Heart left ventricle (tissue), 16 donors: ENCODE measurements at places on chromosomes 2 and 18. TPM values are rescaled to one million over a fixed set of nuclear protein-coding genes. Genes with fewer than 3 reads are reported as not detected.
A peak's percentile ranks its signal among the peaks of the same experiment; 100 is the strongest.

The GPR39 gene
- total RNA-seq, result not detected

The CLEC4F gene
- total RNA-seq, result 0.27 TPM

The WBP1 gene
- total RNA-seq, result 42.4 TPM

The NTSR2 gene
- total RNA-seq, result not detected

The ACP1 gene
- 73.3 TPM for total RNA-seq

The ATP6V1B1 gene
- total RNA-seq, result 0.16 TPM

The DOK1 gene
- 11.6 TPM for total RNA-seq

GRCh38 chr2:165601065-165601830, 131.8 kb downstream of the CSRNP3 start:
- peaks cover 3% of the 10 kb centered on the region for H3K36me3 ChIP-seq
- no peak for DNase-seq
- no peak overlapping the region for H3K27ac ChIP-seq
- no peak overlapping the region for H3K4me3 ChIP-seq

DNA sequence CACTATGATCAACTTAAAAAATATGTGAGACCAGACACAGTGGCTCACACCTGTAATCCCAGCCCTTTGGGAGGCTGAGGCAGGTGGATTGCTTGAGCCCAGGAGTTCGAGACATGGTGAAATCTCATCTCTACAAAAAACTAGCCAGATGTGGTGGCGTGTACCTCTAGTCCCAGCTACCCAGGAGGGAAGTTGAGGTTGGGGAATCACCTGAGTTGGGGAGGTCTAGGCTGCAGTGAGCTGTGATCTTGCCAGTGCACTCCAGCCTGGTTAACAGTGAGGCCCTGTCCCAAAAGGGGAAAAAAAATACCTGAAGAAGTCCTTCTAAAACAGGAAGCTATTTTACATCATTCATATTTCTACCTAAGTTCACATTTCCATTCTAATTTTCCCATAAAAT, 144.0 kb downstream of the EML6 start:
- H3K27me3 ChIP-seq, result no peaks in the 10 kb centered on the region
- H3K4me1 ChIP-seq, result no peaks in the 10 kb centered on the region
- DNase-seq, result no peak
- H3K36me3 ChIP-seq, result no peaks in the 10 kb centered on the region
- H3K27ac ChIP-seq, result no peak overlapping the region
- no peak overlapping the region for H3K4me3 ChIP-seq

GRCh38 chr2:198187841-198188240, 383.4 kb downstream of the PLCL1 start:
- no peak overlapping the region for H3K27ac ChIP-seq
- H3K4me3 ChIP-seq, result no peak overlapping the region
- no peaks in the 10 kb centered on the region for H3K36me3 ChIP-seq

DNA sequence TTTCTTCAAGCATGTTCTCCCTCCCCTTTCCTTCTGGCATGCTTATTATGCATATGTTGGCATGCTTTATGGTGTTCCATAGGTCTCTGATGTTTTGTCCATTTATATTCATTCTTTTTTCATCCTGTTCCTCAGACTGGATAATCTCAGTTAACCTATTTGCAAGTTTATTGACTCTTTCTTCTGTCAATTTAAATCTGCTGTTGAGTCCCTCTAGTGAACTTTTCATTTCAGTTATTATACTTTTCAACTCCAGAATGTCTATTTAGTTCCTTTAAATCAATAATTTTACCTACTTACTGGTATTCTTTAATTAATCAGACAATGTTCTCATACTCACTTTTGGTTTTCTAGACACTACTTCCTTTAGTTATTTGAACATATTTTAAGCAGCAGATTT, 101.2 kb downstream of the GALNT14 start:
- H3K4me3 ChIP-seq, result no peak overlapping the region
- H3K27ac ChIP-seq, result no peak overlapping the region
- no peaks in the 10 kb centered on the region for H3K27me3 ChIP-seq
- H3K36me3 ChIP-seq, result no peaks in the 10 kb centered on the region
- DNase-seq, result no peak
- peaks cover 5% of the 10 kb centered on the region for H3K4me1 ChIP-seq

DNA sequence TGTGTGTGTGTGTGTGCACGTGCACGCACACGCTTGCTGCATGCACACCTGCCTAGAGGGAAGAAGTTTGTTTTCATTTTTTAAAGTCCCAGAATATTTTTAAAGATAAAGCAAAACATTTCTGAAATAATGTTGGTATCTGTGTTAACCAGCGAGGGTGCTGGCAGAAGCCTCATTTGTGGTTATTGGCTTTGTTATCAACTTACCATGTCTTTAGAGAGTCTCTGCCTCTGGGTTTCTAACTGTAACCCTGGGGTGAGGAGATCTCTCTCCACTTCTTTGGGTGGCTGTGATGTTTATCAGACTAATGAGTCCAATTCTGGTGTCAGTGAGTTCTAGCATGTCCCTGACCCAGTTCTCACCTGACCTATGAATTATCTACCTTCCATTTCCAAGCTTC, 927.6 kb upstream of the FANCL start:
- no peaks in the 10 kb centered on the region for H3K4me1 ChIP-seq
- H3K27ac ChIP-seq, result no peak overlapping the region
- H3K27me3 ChIP-seq, result no peaks in the 10 kb centered on the region
- no peak overlapping the region for H3K4me3 ChIP-seq
- DNase-seq, result no peak

DNA sequence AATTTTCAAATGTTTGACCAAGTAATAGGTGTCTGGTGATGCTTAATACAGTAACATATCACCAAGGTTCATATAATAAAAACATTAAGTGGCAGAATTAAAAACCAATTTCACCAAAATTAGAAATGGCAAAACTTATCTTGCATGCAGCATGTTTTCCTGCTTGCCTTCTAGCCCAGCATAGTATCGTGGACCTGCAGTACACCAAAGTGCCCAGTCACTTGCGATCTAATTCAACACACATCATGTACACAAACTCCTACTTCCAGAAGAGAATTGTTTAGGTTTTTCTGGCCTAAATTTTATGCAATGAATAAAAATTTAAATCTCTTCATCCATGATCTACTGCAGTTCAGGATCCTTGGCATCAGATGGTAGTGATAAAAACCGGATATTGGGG, 28.9 kb downstream of the LPIN2 start:
- H3K4me3 ChIP-seq, result no peak overlapping the region
- H3K27me3 ChIP-seq, result no peaks in the 10 kb centered on the region
- H3K4me1 ChIP-seq, result peaks cover 38% of the 10 kb centered on the region
- H3K27ac ChIP-seq, result no peak overlapping the region

DNA sequence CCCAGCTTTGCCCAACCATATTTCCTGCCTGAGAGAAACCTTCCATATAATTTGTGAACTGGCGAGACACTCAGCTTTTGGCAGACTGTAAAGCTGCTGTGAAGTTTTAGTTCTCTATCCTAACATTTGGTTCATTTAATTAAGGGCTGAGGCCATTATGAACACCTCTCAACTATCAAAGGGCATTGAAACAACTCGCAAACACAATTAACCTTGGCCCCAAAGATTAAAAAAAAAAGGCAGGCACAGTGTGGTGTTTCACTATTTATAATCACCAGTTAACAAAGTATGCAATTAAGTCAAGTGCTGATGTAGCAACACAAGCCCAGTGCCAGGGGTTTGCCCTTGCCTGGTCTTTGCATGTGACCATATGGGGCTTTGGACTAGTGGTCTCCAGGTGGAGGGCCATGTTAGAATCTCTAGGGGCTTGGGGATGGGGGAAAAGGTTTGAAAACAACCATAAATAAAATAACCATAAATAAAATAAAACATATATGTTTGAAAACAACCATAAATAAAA, 297.6 kb upstream of the SKOR2 start:
- no peaks in the 10 kb centered on the region for H3K27me3 ChIP-seq
- DNase-seq, result peak; percentile 54
- H3K4me3 ChIP-seq, result no peak overlapping the region
- H3K27ac ChIP-seq, result no peak overlapping the region
- no peaks in the 10 kb centered on the region for H3K4me1 ChIP-seq
- no peaks in the 10 kb centered on the region for H3K36me3 ChIP-seq

GRCh38 chr2:111072220-111072871, 48.4 kb upstream of the BCL2L11 start:
- no peaks in the 10 kb centered on the region for H3K27me3 ChIP-seq
- peak overlapping the region; percentile 16 for H3K27ac ChIP-seq
- no peaks in the 10 kb centered on the region for H3K36me3 ChIP-seq
- H3K4me3 ChIP-seq, result no peak overlapping the region
- DNase-seq, result no peak

GRCh38 chr2:238488347-238488826, 61.7 kb downstream of the ASB1 start:
- no peak overlapping the region for H3K4me3 ChIP-seq
- no peak for DNase-seq
- H3K4me1 ChIP-seq, result no peaks in the 10 kb centered on the region
- H3K27me3 ChIP-seq, result no peaks in the 10 kb centered on the region

DNA sequence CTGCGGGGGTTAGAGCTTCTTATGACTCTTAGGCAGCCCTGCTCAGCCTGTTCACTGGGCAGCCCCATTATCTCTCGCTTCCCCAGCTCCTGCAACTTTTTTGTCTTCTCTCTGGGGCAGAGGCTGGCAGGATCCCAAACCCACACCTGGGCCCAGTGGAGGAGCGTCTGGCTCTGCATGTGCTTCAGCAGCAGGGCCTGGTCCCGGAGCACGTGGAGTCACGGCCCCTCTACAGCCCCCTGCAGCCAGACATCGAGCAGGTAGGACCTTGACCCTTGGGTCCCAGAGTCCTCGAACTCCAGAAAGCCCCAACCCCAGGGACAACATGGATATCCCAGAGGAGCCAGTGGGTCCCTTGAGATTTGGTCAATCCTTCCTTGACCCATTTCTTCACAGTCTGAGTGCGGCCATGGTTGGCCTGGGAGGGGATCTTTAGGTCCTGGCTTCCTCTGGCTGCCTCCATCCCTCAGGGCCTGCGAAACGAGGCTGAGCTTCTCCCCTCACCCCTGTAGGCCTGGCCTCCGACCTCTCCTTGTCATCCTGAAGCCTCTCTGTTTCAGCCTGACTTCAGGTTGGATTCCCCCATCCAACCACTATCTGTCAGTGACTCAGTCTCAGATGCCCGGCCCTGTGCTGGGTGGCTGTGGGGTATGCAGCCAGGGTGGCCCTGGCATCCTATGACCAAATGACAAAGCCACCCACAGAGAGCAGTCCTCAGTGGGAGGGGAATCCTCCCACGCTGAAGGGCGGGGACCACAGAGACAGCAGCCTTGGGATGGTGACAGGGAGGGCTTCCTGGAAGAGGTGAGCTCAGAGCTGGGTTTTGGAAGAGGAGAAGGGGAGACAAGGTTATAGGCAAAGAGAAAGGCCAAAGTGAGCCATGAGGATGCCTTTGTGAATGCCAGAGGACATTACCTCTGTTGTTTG, 214.2 kb downstream of the DYSF start:
- H3K36me3 ChIP-seq, result no peaks in the 10 kb centered on the region
- no peaks in the 10 kb centered on the region for H3K4me1 ChIP-seq
- peak; percentile 39 for DNase-seq
- no peak overlapping the region for H3K27ac ChIP-seq
- no peak overlapping the region for H3K4me3 ChIP-seq

DNA sequence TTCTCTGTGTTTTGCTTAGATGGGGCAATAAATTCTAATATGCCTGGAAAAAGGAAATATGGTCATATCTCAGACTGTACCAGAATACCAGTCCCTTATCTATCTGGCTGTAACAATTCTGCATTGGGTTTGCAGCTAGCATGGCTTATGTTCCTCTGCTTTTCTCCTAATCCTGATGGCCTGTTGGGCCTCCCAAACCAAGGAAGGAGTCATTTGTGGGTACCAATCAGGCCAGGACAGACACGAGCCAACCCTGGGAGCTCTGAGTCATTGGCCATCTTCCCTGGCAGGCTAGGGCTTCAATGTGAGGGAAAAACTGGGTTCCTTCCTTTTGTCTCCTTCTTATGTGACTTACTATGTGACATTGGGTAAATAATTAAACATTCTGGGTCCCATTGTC, 12.0 kb downstream of the SMARCAL1 start:
- peaks cover 30% of the 10 kb centered on the region for H3K36me3 ChIP-seq
- no peak overlapping the region for H3K4me3 ChIP-seq
- DNase-seq, result no peak
- peaks cover 4% of the 10 kb centered on the region for H3K4me1 ChIP-seq

GRCh38 chr2:126970583-126970982, 71.9 kb downstream of the TEX51 start:
- peaks cover 11% of the 10 kb centered on the region for H3K4me1 ChIP-seq
- H3K27ac ChIP-seq, result no peak overlapping the region
- no peaks in the 10 kb centered on the region for H3K36me3 ChIP-seq
- no peak overlapping the region for H3K4me3 ChIP-seq
- H3K27me3 ChIP-seq, result no peaks in the 10 kb centered on the region

- no peak overlapping the region for H3K27ac ChIP-seq
- no peaks in the 10 kb centered on the region for H3K27me3 ChIP-seq
- H3K4me3 ChIP-seq, result no peak overlapping the region
- H3K36me3 ChIP-seq, result no peaks in the 10 kb centered on the region
Measured at GRCh38 chr2:221389904-221390303, 182.2 kb downstream of the EPHA4 start.

DNA sequence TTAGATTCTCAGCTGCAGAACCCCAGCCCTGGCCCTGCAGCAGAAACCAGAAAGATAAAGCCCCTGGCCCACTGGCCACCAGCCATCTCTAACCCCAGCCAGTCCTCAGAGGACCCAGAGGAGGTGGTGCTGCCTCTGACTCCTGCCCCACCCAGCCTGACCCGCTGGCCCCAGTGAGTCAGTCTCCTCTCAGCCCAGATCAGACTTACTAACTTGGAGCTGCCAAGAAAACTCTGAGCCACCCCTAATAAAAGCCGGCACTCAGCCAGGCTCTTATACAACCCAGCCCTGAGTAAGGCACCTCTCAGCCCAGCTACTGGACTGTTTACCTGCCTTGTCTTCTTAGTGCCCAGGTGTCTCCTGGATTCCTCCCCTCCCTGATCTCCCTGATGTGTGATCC, 2.0 kb downstream of the SLC14A2 start:
- no peak overlapping the region for H3K4me3 ChIP-seq
- no peaks in the 10 kb centered on the region for H3K4me1 ChIP-seq
- no peaks in the 10 kb centered on the region for H3K27me3 ChIP-seq
- H3K27ac ChIP-seq, result no peak overlapping the region
- peak; percentile 86 for DNase-seq
- H3K36me3 ChIP-seq, result no peaks in the 10 kb centered on the region

GRCh38 chr2:3483227-3483985, 35.9 kb downstream of the ADI1 start:
- H3K36me3 ChIP-seq, result peaks cover 23% of the 10 kb centered on the region
- H3K27ac ChIP-seq, result no peak overlapping the region
- peak; percentile 90 for DNase-seq
- no peak overlapping the region for H3K4me3 ChIP-seq
- peaks cover 16% of the 10 kb centered on the region for H3K4me1 ChIP-seq

DNA sequence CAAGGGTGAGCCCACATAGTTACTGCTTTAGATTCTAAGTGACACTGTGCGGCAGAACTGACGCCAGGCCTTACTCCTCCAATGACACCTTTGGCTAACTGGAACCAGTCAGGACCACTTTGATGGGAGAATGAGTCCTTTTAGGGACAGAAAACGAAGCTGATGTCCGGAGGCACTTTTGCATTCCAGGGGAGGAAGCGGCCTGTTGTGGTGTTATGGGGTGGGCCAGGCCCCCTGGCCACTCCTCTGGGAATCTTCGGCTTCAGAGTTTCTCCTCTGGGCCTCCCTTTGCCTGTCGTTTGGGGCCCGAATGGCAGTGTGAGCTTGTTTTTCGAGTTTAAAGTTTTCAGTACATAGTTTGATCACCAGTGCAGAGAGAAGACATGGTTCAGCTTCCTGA, 65.9 kb downstream of the MBP start:
- DNase-seq, result no peak
- H3K27ac ChIP-seq, result peak overlapping the region; percentile 53
- no peaks in the 10 kb centered on the region for H3K27me3 ChIP-seq
- H3K36me3 ChIP-seq, result peaks cover 3% of the 10 kb centered on the region
- H3K4me3 ChIP-seq, result no peak overlapping the region

GRCh38 chr2:1972948-1973347, 228.6 kb upstream of the PXDN start:
- H3K4me1 ChIP-seq, result peaks cover 6% of the 10 kb centered on the region
- no peaks in the 10 kb centered on the region for H3K27me3 ChIP-seq
- H3K36me3 ChIP-seq, result no peaks in the 10 kb centered on the region
- H3K27ac ChIP-seq, result no peak overlapping the region
- DNase-seq, result no peak
